Sciatic nerve (tissue), 2 donors: ENCODE measurements at places on chromosomes 3 and 15.

DNA sequence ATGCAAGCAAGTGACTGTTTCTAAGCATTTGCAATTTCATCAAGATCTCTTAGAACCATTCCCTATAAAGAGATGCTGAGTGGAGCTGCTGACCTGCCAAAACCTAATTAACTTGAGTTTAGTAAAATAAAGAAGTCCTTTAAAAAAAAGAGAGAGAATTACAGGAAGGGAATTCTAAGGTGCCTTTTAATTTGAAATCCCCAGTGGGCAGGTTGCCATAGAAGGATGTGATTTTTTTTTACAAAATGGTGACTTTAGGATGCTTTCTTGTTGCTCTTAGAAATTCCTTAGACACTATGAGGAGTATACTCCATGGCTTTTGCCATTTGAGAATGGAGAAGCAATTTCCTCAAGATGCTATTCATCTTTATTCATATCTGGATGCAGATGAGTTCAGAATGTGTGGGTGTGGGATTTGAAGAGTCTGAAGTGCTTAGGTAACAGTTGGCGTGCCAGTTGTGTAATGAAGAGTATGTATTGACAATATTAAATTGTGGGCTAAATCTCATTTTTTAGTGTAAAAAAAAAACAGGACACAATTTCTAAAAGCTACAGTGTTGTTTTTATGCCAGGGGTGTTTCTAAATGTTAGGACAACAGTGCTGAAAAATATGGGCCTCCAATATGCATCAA lies 13.6 kb downstream of the LRRC3B start:
- DNase-seq: no peak

DNA sequence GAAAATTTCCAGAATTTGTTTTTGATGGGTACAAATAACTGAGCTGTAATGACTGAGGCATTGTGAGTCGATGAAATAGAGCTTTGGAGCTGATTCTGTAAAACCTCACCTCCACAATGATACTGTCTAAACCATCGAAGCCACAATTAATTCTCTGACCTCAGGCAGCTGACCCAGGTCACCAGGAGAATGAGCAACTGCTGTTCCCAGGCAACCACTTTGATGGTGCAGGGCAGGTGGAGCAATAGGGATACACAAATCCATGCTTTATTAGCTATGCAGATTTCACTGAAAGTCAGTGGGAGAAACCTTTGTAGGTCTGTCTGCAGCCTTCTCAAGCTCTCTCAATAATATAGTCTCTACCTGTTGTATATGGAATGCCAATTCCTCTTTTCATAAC lies 204.4 kb downstream of the RYR3 start:
- no peak for DNase-seq

- no peak for DNase-seq
These were observed 4.6 kb upstream of the EPB42 start for GRCh38 chr15:43225201-43225949.

- no peak for DNase-seq
These were observed 21.8 kb downstream of the OSBPL10 start for GRCh38 chr3:31959251-31959650.

GRCh38 chr3:47283591-47284364 lies 1.0 kb downstream of the KLHL18 start:
- DNase-seq: no peak

GRCh38 chr3:168511428-168512014 lies 415.8 kb upstream of the GOLIM4 start:
- no peak for DNase-seq

DNA sequence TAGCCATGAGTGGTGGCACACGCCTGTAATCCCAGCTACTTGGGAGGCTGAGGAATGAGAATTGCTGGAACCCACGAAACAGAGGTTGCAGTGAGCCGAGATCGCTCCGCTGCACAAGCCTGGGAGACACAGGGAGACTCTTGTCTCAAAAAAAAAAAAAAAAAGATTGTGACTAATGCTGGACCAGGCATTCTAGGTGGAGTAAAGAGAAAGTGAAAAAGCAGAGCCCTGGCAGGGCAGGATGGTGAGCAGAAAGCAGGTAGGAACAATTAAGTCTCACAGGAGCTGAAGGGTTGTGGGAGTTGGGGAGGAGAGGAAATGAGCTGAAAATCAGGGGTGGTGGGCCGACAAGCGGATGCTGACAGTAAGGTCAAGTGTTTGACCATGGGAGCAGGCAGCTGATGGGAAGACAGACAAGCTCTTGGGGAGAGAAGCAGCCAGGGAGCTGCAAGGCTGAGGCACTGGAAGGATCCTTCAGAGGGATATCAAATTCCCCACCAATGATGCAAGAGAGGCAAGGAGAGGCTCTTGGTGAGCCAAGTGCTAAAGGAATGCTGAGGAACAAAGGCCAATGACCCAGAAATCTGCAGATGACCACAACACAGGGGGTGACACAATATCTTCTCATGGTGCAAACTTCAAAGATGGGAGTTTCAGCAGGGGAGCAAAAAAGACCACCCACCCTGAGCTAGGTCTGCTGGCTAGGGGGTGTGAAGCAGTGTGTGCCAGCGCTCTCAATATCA lies 251.1 kb downstream of the ULK4 start:
- DNase-seq: no peak

DNA sequence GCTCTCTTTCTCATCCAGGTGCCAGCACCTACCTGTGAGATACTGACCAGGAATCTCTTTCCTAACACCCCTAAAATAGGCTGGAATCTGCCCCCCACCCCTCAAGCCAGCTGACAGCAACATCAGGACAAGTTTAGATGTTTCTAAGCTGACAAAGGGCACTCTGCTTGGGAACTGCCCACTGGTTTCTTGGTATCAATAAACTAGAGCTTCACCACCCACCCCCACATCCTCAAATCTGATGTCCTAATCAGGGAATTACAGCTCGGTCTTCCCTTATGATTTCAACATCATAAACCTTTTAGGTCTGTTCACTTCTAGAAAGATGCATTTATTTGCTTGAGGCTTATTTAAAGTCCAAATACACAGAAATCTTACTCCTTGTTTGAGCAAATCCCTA lies 34.7 kb downstream of the CEP19 start:
- no peak for DNase-seq

DNA sequence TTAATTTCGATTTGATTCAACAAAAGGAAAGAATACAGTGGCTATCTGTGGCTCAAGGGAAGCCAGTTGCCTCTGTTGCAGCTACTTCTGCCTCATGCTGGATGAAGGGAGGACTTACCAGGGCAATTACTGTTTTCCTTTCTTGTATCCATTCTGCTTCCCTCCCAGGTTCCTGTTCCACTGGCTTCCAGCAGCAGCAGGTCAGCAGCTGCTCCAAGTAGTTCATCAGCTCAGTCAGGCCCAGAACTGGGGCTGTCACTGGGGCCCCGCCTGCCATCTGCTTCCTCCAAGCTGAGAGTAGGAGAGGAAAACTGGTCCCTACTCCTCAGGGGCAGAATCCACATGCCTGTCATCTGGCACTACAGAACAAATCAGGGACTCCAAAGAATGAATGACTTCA lies 48.6 kb upstream of the ULK4 start:
- DNase-seq: no peak

DNA sequence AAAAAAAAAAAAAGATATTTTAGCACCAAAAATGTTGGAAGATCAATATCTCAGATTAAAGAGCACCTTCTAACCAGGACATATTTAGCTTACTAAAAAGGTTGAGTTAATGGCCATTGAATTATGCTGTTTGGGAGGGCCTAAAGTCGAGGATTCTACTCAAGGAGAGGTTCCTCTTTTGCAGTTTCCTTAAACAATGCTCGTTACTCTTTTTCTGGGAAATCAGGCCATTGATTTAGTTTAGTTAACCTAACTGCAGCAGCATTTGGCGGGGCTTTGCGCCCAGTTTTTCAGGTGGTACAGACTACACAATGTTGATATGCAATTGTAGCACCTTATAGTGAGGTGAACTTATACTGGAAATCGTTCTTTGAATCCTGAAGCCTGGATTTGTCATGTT lies 6.8 kb downstream of the ABHD2 start:
- no peak for DNase-seq

GRCh38 chr3:107574650-107575049 lies 51.9 kb downstream of the BBX start:
- no peak for DNase-seq

DNA sequence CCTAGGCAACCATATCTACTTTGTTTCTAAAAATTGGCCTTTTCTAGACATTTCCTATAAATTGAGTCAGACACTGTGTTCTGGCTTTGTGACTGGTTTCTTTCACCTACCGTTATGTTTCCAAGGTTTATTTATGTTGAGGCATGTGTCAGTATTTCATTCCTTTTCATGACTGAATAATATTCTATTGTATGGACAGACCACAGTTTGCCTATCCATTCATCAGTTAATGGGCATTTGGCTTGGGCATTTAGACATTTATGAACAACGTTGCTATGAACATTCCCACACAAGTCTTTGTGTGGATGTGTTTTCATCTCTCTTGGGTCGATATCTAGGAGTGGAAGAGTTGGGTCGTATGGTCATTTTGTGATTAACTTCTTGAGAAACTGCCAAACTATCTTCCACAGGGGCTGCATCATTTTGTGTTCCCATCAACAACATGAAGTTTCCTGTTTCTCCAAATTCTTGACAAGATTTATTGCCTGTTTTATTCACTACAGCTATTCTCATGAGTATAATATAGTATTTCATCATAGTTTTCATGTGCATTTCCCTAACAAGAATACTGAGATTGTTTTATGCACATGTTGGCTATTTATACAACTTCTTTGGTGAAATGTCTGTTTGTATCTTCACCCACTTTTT lies 3.5 kb upstream of the EFCC1 start:
- no peak for DNase-seq

DNA sequence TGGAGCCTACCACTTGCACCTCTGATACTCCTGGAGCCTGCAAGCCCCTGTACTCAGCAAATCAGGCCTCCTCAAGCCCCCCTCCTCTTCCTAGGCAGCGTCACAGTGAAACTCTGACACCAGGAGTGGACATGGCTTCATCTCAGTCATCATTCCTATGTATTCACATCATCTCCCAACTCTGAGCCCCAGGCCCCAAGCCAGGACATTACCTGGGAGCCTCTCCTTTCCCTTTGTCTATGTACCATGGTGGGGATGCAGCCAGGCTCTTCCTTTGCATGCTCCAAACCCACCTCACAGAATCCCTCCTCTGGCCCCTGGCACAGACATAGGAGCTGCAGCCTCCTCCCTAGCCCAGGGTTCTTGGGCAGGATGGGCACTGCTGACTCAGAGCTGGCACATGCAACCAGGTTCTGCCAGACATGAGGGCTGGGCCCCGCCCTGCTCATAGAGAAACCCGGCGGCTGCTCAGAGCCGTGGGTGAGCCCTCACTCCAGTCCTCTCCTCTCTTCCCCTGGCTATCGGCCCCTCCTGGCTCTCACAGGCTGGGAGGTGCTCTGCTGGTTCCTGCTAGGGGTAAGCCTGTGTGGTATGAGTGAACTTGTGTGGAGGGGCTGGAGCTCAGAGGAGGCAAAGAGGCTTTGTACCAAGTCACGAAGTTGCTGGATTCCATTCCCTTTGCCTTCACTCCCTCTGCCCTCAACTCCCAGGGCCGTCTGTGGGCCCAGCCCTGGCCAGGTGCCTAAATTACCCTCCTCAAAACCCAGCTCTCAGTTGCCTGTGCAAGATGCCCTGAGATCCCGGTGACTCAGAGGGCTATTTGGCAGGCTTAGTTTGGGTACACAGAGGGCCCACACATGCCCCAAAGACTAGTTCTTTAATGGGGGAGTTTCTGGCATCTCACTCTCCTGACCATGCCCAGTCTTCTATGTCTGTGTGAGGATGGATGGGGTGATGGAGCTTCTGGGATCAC lies 1.9 kb upstream of the PLCD1 start:
- peak; percentile 68 for DNase-seq

DNA sequence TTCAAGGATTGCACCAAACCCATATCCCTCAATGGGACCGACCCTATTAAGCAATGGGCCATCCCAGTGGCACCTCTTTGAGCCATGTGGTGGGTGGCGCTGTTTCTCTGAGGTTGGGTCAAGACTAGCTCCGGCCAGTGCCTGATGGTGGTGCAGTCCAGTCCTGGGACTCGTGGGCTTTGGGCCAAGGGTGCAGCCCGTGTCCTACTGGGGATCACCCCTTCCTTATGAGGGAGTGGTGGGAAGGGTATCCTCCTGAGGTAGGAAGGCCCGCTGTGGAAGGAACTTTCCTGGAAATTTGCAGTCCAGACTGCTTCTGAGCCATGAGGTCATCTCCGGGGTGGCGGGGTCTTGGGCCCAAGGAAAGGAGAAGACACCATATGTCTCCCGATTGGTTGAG lies 231.6 kb downstream of the SNRPN start:
- no peak for DNase-seq

- DNase-seq: no peak
These were observed 54.8 kb upstream of the MYO5C start for GRCh38 chr15:52350423-52350822.

DNA sequence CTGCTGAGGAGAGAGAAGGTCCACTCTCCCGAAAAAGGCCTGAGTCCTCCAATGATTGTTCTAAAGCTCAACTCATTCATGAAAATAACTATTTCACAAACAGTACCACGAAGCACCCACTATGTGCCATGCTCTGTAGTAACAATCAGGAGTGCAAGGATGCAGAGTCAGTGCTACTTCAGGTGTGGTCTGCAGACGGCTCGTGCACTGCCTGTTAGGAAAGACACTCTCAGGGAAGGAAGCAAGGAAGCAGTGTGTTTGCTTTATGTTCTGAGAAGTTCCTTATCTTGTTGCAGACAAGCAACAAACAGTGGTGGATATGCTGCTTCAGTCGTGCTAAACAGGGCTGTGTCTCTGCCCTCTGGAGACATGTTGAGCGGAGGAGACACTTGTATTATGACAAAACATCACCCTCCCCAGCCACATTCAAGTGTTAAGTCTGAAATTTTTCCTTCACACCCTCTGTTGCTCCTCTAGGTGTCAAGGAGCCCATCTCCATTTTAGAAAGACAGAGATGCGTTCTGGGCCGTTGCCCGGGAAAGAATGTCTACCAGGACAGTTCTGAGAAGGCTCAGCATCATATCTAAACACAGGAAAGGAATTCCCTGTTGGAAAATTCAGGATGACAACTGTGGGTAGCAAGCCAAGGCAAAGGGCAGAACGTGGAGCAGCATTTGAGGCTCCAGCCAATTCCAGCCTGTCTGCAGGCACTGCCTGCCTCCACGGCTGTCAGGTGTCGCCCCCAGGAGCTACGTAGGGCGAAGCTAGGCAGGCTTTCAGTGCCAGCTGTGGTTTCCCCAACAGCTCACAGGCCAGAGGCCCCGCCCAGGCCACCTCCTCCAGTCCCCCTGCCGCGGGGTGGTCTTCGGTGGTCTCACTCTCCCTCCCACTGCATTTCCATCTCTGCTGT lies 13.4 kb upstream of the ATP10A start:
- no peak for DNase-seq

- DNase-seq: no peak
These were observed 76.7 kb downstream of the SCN10A start for GRCh38 chr3:38739396-38739689.

DNA sequence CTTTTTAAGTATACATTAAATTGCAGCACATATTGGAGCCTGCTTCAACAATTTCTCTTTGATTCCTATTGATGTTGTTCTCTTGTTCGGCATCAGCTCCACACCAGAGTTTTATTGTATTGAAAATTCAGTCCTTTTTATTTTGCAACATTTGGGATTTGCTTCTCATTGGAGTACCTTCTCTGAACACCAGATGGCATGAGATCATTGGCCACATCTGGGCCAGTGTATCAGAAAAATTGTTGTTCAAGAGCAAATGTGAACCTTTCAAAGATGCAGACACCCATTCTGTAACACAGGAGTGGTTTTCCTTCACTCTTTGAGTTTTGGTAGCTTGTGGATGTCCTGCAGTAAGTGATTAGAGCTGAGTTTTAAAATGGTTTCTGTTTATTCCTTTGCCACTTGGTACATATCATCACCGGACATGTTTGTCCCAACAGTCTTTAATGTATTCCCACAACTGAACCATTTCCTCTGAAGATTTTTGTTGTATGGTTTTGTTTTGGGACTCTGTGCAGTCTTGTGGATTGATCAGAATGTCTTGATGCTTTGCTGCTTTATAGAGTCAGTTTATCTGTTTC lies 96.1 kb downstream of the MCTP2 start:
- DNase-seq: no peak
